ENCODE measurements at places on chromosomes 2 and 18.

- no peak for DNase-seq
These were observed 68.9 kb downstream of the DOCK10 start for GRCh38 chr2:224973112-224974016.

GRCh38 chr2:22907330-22907729 lies 477.6 kb upstream of the KLHL29 start:
- DNase-seq, result no peak

DNA sequence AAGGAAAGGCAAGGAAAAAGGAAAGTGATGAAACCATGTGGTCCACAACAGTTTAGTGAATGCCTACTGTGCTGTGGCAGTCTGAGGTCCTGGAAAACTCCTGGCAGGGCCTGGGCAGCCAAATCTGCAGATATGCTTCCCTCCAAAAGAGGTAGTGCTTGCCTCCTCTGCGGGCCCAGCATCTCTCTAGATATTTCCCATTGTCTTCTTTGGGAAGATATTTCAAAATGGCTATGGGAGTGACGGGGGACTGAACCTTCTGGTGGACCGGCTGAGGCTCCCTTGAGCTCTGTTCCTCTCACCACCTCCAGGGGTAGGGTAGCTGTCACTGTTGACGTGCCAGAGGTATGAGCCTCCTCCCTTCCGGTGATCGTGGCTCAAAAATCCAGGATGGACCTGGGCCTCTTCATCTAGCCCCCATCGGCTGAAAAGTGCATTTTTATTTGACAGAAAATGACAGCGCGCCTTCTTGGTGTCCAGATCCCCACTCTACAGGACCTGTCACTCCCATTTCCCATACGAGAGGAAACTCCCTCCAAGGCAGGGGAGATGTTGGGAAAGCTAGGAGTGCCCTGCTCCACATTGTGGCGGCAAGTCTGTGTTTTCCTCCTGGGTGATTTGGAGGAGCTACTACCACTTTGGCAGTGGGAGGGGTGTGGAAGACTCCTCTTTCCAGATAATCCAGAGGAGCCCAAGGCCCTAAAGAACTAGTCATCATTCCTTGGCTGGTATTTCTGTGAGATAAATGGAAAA lies 9.4 kb upstream of the PAX3 start:
- no peak for DNase-seq

DNA sequence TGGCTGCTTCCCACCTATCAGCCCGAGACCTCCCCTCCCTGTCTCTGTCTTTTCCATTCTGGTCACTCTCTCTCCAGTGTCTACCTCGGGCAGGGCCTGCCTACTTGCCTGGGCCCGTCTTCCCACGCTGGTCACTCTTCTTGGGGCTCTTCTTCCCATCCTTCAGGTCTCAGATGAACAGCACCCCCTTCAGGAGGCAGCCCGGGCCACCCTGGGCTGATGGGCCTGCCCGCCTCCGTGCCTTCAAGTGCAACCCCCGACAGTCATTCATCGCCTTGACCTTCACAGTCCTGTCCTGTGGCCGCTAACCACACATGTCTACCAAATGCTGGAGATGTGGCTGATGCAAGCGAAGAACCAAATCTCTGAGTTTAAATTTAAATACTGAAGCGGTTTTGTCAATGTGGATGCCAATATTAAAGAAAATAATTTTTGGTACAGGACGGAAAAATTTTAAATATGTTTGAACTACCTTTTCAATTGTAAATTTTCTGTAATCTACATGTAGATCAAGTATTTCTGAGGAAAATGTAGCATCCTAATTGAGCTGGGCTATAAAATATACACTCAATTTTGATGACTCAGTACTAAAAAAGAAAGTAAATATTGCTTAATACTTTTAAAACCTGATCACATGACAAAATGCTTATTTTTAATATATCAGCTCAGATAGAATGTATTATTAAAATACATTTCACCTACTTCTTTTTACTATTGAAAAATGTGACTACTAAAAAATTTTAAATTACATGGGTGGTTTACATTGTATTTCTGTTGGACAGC lies 96.4 kb downstream of the LAMA1 start:
- DNase-seq, result no peak

- no peak for DNase-seq
These were observed 6.2 kb downstream of the CPS1 start for GRCh38 chr2:210562502-210563080.

DNA sequence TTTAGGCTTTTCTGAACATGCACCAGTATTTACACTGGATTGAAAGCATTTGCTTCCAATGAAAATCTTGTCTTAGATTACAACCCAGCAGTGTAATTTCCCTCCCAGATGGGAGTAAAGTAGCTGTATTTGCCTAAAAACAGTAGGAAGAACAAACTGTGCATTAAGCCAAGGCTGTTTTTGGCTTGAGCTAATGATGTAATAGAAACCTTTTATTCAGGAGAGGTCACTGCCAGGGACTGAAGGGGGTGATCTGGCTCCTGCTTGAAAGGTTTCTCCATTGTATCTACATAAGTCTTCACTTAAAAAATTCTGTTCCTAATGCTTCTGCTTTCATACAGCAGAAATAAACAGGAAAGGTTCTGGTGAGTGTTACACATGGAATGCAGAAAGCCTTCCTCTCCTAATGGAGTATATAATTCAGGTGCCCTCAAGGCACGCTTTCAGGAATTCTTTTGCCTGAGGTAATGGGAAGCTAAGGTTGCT lies 74.4 kb downstream of the MEIS1 start:
- no peak for DNase-seq

DNA sequence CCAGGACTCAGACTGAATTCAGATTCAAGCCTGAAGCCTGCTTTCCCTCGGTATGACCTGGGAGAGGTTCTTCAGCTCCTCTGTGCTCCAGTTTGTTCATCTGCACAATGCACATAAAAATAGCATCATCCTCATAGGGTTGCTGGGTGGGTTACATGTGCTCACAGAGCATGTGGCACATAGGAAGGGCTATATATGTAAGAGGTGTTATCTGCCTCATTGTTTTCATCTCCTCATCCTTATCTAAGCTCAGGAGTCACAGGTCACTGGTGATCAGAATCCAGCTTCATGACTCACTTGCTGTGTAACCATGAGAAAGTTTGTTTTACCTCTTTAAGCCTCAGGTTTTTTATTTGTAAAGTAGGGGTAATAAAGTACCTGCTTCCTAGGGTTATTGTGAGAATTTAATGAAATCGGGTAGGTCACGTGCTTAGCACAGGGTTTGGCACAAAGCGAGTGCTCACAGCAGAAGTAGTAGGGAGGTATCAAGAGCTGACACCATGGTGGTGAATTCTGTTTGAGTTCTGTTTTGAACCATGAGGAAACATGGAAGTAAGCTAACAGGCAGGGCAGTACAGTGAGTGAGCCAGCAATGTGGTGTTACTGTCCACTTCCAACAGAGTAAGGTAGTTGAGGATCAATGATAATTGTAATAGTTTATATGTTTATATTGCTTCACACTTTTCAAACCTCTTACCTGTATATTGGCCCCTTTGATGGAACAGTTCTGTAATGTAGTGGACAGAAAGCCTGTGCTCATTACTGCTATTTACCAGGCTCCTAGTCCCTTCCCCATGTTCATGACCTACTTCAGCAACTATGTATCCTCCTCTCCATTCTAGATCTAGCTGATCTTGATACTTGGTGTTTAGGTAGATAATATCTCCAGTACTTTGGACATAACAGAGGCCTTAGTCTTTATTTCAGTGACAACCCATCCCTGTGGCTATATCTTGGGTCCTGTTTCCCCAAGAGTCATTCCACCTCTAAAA lies 141.4 kb upstream of the LTBP1 start:
- DNase-seq, result no peak

- no peak for DNase-seq
These were observed 14.7 kb upstream of the DAW1 start for GRCh38 chr2:227856697-227857096.

GRCh38 chr2:24912986-24913385 lies 7.1 kb downstream of the ADCY3 start:
- DNase-seq, result no peak

GRCh38 chr2:72917138-72917876 lies at the start of gene EMX1:
TSS of gene EMX1 (plus strand) at chr2:72917519. CDS start at chr2:72917853, 334 bp downstream.
- DNase-seq, result peak; percentile 26

DNA sequence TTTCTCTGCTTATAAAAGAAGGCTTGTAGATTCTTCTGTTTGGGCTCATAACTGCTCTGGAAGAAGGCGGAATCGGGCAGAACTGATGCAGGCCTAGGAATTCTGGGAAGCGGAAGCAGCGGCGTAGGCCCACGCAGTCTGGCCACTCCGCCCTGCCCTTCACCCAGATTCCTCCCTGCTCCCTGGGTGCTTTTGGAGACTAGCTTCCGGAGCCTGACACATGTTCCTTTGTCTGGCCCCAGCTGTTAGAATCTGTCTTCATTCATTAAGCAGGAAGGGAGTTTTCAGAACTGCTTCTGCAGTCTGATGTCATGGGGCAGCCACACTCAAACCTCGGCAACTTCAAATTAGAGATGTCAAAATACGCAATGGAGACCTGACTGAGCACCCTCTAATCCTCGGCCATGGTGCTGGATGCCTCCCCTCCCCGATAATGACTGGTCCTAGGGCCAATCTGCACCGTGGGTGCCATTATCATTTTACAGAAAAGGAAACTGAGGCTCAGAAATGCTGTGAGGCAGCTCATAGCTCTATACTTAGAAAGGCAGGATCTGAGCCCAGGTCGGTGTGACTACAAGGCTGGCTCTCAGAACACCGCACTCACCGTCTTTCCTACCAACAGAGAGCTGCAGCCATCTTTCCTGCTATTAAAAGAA lies 275.7 kb downstream of the MYCN start:
- DNase-seq, result no peak

DNA sequence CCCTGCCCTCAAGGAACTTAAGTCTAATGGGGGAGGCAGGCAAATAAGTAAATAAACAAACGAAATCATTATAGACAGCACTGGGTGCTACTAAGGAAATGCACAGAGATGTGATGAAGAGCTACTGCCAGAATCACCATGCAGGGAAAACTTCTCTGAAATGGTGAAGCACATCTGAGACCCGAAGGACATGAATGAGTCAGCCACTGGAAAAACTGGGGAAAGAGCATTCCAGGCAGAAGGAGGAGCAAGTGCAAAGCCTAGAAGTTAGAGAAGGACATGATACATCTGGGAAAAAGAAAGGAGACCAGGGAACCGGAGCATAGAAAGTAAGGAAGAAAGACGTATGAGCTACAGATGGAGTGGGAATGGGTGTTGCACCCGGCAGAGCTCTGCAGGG lies 56.8 kb downstream of the TGFA start:
- DNase-seq, result no peak

DNA sequence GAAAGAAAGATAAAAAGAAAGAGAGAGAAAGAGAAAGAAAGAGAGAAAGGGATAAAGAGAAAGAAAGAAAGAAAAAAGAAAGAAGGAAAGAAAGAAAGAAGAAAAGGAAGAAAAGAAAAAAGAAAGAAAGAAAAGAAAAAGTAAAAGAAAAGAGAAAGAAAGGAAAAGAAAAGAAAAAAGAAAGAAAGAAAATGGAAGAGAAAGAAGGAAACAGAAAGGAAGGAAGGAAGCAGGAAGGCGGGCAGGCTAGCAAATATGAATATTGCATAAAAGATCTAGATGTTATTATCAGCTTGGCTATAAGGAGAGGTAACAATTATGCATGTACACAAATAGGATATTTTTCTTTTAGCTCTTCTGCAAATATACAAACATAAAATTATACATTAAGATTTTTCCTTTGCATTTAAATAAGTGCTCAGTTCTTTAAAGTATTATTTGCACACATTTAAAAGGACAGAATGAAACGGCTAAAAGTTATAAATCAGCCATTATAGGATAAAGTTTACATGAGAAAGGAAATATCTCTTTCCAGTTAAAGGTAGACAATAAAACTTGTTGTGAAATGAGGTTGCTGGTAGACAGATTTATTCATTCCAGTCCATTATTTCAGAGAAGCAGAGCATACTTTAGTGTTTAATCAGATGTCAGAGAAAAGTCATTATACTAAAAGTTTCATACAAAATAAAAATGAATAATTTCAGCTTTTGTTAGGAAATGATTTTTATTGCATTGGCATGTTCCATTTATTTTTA lies 511.4 kb downstream of the KCNJ3 start:
- no peak for DNase-seq

- DNase-seq, result no peak
These were observed 89.1 kb upstream of the LHCGR start for GRCh38 chr2:48844417-48845155.

DNA sequence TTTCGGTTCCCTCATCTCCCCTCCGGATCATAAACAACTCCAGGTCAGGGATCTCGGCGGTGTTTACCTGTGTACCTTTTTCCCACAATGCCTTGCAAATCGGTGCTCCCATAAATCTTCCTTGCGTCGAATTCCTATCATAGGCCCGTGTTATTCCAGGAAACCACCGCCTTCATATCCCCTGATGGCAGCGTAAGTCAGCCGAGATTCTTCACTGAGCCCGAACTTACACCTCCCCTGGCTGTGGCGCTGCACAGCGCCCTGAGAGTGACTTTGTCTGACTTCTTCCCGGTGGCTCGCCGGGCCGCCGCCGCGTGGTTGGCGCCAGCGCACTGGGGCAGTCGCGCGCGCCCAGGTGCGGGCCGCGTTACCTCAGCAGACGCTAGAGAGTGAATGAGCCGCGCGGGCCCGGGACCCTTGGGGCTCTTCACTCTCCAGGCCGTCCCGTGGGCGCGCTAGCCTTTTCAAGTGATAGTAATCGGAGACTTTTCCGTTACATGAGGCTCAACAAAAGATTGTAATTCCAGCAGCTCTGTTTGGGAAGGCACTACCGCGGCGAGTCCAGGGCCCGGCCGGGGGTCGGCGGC lies 101.6 kb downstream of the SPTBN1 start:
- peak; percentile 62 for DNase-seq

DNA sequence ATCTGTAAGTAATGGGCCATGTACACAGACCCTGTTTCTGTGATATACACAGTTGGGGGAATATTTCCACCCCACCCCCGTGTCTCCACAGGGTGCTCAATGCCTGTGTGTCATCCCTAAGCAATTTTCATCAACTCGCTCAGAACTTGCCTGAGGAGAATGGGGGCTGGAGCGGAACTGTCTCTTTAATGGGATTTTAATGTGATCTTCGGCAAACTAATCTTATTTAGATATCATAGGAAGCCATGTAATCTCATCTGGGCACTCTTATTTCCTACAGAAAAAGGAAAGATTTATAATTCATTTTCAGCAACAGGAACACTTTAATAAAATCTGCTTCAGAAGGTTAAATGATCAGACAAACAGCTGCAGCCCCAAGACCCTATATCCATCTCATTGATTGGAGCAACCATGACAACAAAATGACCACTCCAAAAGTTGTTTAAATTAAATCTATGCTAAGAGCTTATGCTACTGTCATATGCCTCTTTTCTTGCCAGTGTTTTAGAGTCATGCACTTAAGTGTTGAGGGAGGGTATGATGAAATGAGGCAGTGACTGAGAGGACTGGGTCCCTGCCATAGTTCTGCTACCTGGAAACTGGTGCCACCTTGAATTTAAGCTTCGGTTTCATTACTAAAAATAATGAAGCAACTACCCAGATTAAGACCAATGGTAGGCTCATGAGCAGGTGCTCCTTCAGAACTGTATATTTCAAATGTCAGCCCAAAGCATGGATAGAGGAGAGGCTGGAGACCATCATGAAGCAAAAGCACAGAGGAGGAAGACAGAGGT lies 183.1 kb upstream of the DDX18 start:
- no peak for DNase-seq

DNA sequence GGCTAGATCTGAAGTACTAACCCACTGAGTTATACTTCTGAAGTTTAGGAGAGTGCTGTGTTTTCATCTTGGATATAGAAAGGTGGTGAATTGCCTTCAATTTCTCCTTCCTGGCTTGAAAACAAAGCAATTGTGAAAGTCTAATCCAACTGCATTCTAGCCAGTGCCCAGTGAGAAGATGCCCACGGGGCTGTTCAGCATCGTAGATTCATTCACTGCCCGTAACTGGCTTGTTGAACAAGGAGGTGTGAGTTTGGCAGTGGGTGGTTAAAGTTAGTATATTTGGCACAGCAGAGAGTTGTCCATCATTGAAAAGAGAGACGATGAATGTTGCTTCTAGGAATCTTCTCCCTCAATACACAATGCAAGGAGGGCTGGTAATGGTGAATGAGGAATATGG lies 82.3 kb upstream of the RND3 start:
- no peak for DNase-seq
